ENCODE measurements at places on chromosomes 11 and 22. TPM values are rescaled to one million over a fixed set of nuclear protein-coding genes. Genes with fewer than 3 reads are reported as not detected.

The TTC28 gene
- 12.1 TPM for total RNA-seq

The MUC6 gene
- not detected for total RNA-seq

DNA sequence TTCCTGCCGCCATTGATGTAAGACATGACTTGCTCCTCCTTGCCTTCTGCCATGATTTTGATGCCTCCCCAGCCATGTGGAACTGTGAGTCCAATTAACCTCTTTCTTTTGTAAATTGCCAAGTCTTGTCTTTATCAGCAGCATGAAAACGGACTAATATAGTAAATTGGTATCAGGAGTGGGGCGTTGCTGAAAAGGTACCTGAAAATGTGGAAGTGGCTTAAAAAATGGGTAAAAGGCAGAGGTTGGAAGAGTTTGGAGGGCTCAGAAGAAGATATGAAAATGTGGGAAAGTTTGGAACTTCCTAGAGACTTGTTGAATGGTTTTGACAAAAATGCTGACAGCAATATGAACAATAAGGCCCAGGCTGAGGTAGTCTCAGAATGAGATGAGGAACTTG, 89.7 kb downstream of the RSF1 start:
- no peak for DNase-seq

- no peak for DNase-seq
Observed at GRCh38 chr22:28146401-28147314, 227.6 kb upstream of the PITPNB start.

The RDX gene
- 206 TPM for total RNA-seq

DNA sequence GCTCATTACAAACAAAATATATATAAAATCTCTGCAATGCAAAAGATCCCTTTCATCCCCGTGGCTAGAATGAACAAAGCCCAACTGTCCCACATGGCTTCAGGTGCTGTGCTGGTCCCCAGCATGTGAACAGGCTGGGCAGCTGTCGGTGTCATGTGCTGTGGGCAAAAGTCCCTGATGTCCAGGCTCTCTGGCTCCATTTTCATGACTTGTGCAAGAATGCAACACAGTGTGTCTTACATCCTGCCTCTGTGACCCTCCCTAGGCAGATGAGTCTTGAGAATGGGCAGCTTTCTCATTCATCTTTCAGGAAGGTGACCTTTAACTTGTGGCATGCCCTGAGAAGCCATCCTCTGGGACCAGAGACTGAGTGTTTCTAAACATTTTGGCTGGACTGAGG, 14.5 kb downstream of the GUCD1 start:
- DNase-seq: peak; percentile 65

The UBQLNL gene
- total RNA-seq: not detected

DNA sequence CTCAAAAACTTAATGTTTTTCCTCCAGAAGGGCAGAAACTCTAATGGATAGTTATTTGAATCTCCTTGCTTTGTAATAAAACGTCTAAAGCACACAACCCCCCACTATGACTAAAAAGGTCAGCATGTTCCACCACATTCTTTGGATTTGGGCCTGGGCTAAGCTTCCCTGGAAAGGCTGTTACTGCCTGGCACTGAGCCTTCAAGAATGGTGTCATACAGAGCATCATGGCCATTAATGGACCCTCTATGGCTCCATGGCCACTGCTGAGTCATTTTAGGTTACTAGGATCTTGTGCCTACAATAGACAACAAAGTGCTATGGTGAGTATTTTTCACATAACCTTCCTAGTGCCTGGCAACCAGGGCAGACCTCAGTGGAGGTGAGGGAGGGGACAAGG, 242.6 kb upstream of the FAT3 start:
- DNase-seq: peak; percentile 68

DNA sequence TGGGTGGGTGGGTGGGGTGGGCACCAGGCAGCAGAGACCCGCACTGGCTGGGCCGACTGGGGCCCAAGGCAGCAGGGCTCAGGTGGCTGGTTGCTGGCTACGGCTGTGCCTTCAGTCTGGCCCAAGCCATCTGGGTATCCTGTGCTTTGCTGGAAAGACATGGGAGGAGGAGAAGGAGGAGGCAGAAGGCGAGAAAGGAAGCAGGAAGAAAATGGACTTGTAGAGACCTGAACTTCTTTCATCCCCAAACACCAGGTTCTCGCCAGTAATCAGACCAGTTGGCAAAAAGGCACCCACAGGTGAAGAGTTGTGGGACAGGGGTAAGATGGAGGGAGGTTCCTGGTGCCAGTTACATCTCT, 78.8 kb downstream of the IGLL1 start:
- no peak for DNase-seq

GRCh38 chr11:45355706-45356041, 69.5 kb upstream of the SYT13 start:
- DNase-seq: no peak

- DNase-seq: no peak
Observed at GRCh38 chr11:90391756-90392155, 168.9 kb upstream of the CHORDC1 start.

GRCh38 chr11:62171261-62171723, 18.7 kb upstream of the SCGB1D1 start:
- DNase-seq: peak; percentile 73

DNA sequence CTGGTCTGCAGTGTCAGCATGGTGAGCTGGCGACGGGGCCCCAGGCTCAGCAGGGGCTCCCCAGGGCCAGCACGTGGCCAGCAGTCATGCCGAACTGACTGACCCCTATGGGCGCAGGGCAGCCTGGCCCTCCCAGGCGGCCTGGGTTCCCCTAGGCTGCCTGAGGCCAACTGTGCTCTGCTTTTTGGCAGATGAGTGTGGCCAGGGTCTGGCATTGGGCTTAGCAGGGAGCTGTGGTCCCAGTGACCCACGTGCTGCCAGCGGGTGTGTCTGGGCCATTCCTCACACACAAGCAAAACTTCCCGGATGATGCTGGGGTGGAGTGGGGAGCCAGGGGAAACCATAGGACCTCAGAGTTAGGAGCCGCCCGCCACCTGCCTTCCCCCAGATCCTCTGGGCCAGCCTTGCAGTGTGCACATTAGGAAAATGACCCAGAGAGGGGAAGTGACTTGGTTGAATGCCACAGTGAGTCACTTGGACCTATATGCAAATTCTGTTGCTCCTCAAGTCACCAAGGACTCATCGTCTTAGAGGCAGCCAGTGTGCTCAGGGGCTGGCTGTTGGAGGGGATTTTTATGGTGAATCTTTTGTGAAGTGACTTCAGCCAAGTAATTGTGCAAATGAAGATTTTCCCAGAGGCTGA, 6.5 kb downstream of the ADORA2A start:
- no peak for DNase-seq

DNA sequence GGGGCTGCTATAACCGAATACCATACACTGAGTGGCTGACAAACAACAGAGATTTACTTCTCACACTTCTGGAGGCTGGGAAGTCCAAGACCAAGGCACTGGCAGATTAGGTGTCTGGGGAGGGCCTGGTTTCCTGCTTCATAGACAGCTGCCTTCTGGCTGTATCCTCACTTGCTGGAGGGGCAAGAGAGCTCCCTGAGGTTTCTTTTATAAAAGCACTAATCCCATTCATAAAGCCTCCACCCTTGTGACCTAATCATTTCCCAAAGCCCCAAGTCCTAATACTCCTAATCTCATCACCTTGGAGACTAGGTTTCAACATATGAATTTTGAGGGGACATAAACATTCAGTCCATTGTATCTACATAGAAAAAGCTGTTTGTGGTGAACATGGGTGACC, 131.8 kb downstream of the KIRREL3 start:
- no peak for DNase-seq

The RPL27A gene
- 308 TPM for total RNA-seq

The ZNF214 gene
- 0.88 TPM for total RNA-seq

GRCh38 chr11:315051-315481, 1.2 kb downstream of the IFITM1 start:
- no peak for DNase-seq

- no peak for DNase-seq
Observed at GRCh38 chr11:117793583-117793982, 3.4 kb downstream of the DSCAML1 start.

The POLR3H gene
- 18.4 TPM for total RNA-seq

The FAM180B gene
- not detected for total RNA-seq

The PLAAT2 gene
- total RNA-seq: not detected

The TEF gene
- total RNA-seq: 18.1 TPM

The RABL2B gene
- 6.0 TPM for total RNA-seq

DNA sequence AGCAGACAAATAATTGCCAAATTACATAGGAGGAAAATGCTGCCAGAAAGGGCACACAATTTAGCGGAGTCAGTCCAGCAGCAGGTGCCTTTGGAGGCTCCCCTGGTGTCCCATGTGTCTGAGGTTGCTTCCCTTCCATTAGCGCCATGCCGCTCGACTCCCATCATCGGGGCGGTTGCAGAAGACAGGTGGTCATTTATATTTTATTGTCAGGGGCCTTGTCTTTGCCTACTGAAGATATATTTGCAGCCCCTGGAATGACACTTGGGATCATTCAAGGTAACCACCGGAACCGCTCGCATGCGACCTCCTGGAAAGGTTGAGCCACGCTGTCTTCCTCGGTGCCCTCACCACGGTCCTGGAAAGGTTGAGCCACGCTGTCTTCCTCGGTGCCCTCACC, 298.3 kb downstream of the TBC1D22A start:
- DNase-seq: no peak

DNA sequence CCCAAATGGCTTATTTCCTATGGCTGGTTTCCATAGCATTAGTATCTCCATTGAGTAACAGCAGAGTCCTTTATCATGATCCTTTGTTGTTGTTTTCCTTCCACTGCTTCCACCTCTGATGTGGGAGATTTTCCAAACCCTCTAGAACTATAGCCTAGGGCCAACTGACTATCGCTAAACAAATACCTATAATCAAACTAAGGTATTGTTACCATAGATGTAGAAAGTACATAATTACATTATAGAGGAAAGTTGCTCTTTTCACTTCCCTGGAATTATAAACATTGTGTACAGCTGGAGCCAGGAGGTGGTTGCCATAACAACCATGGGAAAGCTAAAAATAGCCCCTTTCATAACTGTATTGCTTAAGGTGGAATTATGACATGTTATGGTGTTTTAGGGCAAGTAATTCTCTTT, 47.0 kb upstream of the ALKBH3 start:
- no peak for DNase-seq

The HPX gene
- total RNA-seq: 0.36 TPM

DNA sequence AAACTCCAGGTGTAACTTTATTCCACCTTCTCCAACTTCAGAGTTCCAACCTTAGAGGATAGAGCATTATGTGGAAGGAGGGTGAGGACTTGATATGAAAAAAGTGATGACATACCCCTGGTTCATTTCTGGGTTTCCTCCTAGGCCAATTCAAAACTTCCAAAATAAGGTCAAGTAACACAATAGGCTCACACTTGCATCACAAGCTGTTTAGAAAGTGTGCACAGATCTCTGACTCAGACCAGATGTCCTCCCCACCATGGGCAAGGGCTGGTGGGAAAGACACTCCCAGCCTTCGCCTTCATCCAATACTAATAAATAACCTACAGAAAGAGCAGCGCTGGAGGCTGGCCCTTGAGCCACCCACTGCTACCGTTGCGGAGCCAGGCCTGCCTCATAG, 5.8 kb upstream of the BUD13 start:
- no peak for DNase-seq

DNA sequence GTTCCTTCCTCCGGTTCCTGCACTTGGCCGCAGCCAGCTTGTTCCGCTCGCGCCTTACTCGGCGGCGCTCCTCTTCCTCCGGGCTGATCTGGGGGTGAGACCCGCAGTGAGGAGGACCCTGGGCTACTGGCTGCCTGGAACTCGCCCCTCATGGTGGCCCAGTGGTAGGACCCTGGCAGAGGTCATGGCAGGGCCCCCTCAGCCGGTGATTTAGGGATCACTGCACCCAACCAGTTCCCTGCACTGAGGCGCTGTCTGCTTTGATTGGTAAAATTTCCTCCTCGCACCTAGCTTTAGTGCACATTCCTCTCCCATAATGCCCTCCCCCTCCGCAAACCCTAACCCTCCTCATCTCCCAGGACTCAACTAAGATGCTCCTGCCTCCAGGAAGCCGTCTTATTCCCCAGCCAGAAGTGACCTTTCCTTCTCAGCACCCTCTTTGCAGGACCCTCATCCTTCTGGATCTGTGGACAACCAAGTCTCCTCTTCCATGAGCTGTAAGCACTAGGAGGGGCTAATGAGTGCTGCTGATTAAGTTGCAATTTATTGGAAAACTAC, 3.6 kb downstream of the CCDC85B start:
- DNase-seq: no peak

The CHORDC1 gene
- total RNA-seq: 42.4 TPM

- DNase-seq: no peak
Observed at GRCh38 chr11:115362997-115363396, 141.2 kb downstream of the CADM1 start.

The PRSS23 gene
- total RNA-seq: 17.8 TPM

DNA sequence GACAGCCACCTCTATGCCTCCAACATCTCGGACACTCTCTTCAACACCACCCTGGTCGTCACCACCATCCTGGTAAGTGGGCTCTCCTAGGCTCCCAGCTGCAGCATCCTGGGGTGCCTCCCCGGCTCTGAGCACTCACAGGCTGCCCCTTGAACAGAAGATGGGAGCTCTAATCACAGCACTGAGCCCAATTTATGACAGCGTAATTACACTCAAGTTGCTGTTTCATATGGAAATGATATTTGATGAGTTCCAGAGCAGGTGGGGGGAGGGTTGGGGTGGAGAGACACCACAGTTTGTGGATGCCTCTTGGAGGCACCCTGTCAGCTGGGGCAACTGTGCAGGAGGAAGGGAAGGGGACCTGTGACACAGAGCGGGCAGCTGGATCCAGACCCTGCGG, 125.3 kb upstream of the TBCEL start:
- no peak for DNase-seq

DNA sequence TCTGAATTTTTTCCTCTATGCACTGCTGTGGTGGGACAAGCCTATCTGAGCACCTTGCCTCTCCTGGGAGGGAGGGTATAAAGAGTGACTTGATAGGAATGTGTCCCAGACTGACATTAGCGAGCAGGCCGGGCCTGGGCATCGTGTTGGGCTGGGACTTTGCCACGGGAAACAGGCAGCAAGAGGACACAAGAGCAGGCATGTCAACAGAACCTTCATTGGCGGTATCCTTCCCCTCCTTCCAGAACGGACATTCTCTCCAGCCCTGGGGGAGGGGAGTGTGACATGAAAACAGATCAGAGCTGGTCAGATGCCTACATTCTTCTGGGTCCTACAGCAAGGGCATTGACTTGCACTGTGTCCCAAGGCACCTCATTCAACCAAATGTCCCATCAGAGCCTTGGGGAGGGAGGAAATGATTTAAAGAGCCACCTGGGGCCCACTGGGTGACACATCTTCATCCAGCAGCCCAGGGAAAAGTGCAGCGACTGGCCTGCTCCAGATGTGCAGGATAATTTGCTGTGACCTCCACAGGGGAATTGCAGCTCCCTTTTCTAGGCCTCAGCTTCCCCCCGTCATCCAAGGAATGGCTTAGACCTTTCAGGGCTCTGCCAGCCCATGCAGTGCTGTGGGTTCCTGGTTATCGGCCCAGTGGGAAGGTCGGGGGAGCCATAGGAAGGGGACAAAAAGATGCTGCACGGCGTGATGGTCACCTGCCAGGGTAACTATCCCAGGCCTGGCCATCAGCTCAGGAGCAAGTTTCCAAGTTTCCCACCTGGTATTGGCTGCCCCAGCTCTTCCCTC, 21.8 kb upstream of the UVRAG start:
- DNase-seq: no peak

The APOL4 gene
- total RNA-seq: 6.8 TPM

The RASL10A gene
- 0.73 TPM for total RNA-seq

The OR52I2 gene
- total RNA-seq: not detected

GRCh38 chr22:28907311-28908008, 24.1 kb downstream of the ZNRF3 start:
- no peak for DNase-seq

- no peak for DNase-seq
Observed at GRCh38 chr11:34495724-34496377, 17.7 kb downstream of the ELF5 start.

All from psoas muscle (tissue), 8 donors.